ENCODE measurements at places on chromosomes 11 and 22. TPM values are rescaled to one million over a fixed set of nuclear protein-coding genes. Genes with fewer than 3 reads are reported as not detected.

GRCh38 chr11:27696961-27697360 is 3.3 kb downstream of the BDNF start:
- DNase-seq: no peak

DNA sequence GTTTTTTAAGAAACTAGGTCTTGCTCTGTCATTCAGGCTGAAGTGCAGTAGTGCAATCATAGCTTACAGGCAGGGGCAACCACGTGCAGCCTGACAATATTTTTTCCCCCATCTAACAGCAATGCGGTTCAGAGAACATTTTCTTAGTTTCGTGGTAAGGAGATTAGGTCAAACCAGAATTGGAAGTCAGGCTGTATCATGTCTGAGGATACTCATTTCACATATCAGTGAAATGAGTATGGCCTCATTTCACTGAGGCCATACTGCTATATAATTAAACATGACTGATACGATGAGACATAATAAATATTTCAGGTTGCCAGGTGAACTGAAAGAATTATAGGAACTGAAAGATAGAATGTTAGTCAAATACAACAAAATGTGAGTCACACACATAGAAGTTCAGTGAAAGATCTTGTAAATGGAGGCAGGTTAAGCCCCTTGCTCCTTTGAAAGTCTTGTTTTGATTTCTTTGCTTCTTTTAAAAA is 32.5 kb upstream of the IZUMO1R start:
- DNase-seq: no peak

DNA sequence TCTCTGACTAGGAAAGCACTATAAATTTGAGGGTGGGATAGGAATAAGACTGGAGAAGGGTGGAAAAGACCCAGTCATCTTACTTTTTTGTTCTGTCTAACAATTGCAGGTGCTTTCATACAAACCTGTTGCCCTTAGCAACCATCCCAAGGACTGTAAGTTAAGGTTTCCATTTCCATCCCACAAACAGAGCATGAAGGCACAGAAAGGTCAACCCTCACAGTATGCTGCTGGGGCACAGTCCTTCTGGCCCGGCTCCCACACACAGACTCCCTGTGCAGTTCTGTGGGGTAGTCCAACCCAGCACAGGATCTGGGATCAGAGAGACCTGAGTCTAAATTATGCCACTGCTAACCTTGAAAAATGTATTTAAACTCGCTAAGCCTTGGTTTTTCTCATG is 38.4 kb upstream of the ETS1 start:
- DNase-seq: no peak

DNA sequence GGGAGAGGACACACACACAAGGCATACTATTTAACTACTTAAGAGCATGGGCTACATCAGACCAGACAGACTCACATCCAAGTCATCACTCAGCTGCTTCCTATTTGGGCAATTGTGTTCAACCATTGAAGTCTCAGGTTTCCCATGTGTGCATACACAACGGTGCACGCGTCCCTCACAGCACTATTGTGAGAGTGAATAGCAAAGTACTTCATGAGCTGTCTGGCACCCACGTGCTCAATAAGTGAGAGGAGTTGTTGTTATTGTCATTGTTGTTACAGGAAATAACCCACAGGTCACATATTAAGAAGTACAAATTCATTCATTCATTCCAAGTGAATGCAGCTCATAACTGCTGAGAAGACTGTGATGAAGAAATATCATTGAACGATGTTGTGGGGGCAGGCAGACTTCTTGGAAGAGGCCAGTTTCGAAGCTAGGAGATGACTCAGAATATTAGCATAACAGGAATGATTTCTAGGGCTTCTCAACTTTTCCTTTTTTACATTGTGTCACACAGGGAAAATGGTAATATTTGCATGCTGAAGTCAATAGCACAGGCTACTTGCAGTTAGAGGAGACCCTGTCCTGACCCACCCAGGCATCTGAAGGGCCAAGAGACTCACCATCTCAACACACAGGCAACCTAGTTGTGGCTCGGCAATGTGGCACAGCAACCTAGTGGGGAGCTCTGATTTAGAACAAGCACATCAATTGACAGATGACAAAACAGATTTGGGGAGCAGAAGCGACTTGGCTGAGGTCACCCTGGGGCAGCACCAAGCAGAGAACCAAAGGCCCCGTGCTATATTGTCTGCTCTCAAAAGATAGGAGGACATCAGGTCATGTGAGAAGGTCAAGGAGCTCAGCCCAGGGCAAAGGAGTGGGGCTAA is 606.0 kb downstream of the BUD13 start:
- DNase-seq: no peak

GRCh38 chr11:119342362-119343130 is 1.9 kb upstream of the C1QTNF5 start:
- DNase-seq: no peak

Gene AIFM3
- not detected for total RNA-seq

Measured in H4 (cell line).